ENCODE measurements at places on chromosomes 13 and 19. TPM values are rescaled to one million over a fixed set of nuclear protein-coding genes. Genes with fewer than 3 reads are reported as not detected.
A peak's percentile ranks its signal among the peaks of the same experiment; 100 is the strongest.

TMPRSS9 gene
- total RNA-seq = not detected

NFIX gene
- 87.9 TPM for total RNA-seq

PSG6 gene
- not detected for total RNA-seq

ZNF439 gene
- 5.4 TPM for total RNA-seq

GRCh38 chr13:112561478-112561877, 26.5 kb downstream of the TUBGCP3 start:
- no peak overlapping the region for H3K27ac ChIP-seq
- no peaks in the 10 kb centered on the region for H3K27me3 ChIP-seq
- DNase-seq = no peak
- no peak overlapping the region for H3K4me3 ChIP-seq
- no peaks in the 10 kb centered on the region for H3K4me1 ChIP-seq

- no peaks in the 10 kb centered on the region for H3K4me1 ChIP-seq
- H3K36me3 ChIP-seq = no peaks in the 10 kb centered on the region
- DNase-seq = no peak
Measured at GRCh38 chr13:96948127-96948526, 46.1 kb downstream of the OXGR1 start.

DNA sequence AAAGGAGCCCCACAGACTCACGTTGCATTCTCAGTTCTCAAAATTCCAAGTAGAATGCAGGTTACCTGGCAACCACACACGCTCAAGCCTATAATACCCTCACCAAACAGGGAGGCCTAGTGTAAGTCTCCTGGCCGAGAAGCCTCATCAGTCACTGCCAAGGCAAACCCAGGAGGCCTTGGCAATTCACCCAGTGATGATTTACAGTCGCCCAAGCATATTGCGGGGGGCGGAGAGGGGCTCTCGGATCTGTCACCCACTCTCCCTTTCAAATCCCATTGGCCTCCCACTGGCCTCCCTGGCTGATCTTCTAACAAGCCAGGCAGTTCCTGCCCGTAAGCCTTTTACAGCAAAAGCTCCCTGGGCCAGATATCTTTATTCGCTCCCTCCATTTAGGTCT, 1.1 kb downstream of the AKAP8L start:
- H3K4me3 ChIP-seq = peak overlapping the region; percentile 99
- no peak for DNase-seq
- peaks cover 7% of the 10 kb centered on the region for H3K36me3 ChIP-seq
- H3K27me3 ChIP-seq = no peaks in the 10 kb centered on the region

GRCh38 chr19:16571283-16571682, 932 bp downstream of the SLC35E1 start:
- peak overlapping the region; percentile 86 for H3K27ac ChIP-seq
- H3K4me1 ChIP-seq = peaks cover 75% of the 10 kb centered on the region
- no peak for DNase-seq
- H3K4me3 ChIP-seq = peak overlapping the region; percentile 95
- no peaks in the 10 kb centered on the region for H3K27me3 ChIP-seq

DNA sequence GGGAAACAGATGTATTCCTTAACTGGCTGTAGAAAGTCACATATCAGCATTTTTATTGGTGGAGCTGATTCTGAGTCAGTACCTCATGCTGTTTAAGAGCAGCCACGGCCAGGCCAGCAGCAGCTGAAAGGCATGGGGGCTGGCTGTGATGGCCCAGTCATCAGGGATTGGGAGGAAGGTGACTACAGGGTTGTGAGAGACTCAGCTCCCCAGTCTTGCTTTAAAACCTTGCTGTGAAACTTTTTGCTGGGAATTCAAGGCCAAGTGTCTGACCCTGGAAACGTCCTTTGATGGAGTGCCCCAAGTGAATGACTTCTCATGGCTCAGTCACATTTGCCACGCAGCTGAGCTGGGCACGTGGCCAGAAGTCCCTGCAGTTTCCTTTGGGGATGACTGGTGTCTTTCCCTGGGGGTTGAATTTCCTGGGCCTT, 39.1 kb upstream of the RNF113B start:
- peak overlapping the region; percentile 66 for H3K27ac ChIP-seq
- H3K4me3 ChIP-seq = no peak overlapping the region
- peak; percentile 72 for DNase-seq
- no peaks in the 10 kb centered on the region for H3K27me3 ChIP-seq
- peaks cover 8% of the 10 kb centered on the region for H3K36me3 ChIP-seq

GRCh38 chr19:41218615-41219507, at the start of gene AXL:
AXL (plus strand) TSS chr19:41219223; CDS start chr19:41219393, 170 bp downstream.
- H3K27me3 ChIP-seq = no peaks in the 10 kb centered on the region
- H3K4me1 ChIP-seq = peaks cover 43% of the 10 kb centered on the region
- peak within 1 kb of the TSS; percentile 62 for H3K4me3 ChIP-seq
- H3K36me3 ChIP-seq = peaks cover 9% of the 10 kb centered on the region

DNA sequence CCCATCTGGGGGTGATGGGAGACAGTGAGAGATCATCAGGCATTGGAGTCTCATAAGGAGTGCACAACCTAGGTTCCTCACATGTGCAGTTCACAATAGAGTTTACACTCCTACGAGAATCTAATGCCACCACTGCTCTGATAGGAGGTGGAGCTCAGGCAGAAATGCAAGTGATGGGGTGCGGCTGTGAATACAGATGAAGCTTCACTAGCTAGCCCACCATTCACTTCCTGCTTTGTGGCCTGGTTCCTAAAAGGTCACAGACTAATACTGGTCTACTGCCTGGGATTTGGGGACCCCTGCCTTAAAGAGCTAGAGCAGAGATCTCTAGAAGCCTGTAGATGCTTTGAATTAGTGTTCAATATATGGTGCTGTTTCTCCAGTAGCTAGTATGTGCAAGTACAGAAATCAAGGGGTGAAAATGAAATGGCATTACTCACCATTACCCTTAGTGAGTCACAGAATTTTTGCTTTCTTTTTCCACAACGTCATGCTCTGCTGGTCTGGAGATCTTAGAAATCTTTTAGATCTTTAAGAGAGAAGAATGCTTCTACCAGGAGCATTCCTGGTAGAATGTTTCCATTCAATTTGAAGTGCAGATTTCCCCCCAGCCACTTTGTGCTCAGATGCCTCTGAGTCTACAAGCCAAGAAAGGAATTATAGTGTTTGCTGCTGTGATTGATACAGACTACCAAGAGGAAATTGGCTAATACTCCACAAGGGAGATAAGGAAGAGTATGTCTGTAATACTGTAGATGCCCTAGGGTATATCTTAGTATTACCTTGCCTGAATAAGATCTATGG, 2301.2 kb downstream of the PCDH9 start:
- H3K4me3 ChIP-seq = no peak overlapping the region
- no peak for DNase-seq
- no peaks in the 10 kb centered on the region for H3K36me3 ChIP-seq

- peaks cover 11% of the 10 kb centered on the region for H3K4me1 ChIP-seq
- H3K27ac ChIP-seq = no peak overlapping the region
- H3K27me3 ChIP-seq = no peaks in the 10 kb centered on the region
- no peak overlapping the region for H3K4me3 ChIP-seq
Measured at GRCh38 chr13:48299591-48299990, 4.0 kb upstream of the RB1 start.

DNA sequence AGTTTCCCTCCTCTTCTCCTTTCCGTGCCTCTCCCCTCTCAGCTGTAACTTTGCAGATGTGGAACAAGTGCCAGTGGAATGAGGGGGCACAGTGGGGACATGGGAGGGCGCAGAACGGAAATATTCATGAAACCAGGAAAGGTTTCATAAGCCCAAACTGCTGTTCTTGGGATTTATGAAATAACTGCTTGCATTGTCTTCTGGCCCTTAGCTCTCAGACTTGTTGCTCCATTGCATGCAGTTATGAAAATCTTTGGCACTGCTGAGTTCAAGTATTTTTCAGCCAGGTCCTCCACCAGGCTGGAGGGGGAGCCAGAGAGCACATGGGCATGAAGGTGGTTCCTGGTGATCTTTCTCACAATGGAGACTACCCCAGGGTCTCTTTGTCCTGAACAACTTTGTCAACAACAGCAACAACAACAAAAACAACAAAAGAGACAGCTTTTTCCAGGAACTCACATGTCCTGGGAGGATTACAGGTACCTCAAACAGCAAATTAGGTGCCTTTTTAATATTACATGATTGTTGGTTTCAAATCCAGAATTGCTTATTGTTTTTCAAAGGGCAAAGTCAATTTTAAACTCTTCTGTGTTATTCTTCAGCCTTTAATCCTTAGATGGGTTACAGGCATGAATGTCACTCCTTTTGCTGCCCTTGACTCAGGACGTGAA, 1.5 kb downstream of the RGCC start:
- peaks cover 8% of the 10 kb centered on the region for H3K4me1 ChIP-seq
- DNase-seq = peak; percentile 46

GRCh38 chr19:57559008-57559403, 657 bp downstream of the ZNF550 start:
- H3K4me3 ChIP-seq = peak overlapping the region; percentile 87
- H3K4me1 ChIP-seq = peaks cover 14% of the 10 kb centered on the region
- H3K27me3 ChIP-seq = no peaks in the 10 kb centered on the region
- H3K27ac ChIP-seq = peak overlapping the region; percentile 79

GRCh38 chr13:108526286-108526685, 103.1 kb upstream of the MYO16 start:
- H3K27me3 ChIP-seq = no peaks in the 10 kb centered on the region
- no peaks in the 10 kb centered on the region for H3K4me1 ChIP-seq
- no peaks in the 10 kb centered on the region for H3K36me3 ChIP-seq
- DNase-seq = no peak

DNA sequence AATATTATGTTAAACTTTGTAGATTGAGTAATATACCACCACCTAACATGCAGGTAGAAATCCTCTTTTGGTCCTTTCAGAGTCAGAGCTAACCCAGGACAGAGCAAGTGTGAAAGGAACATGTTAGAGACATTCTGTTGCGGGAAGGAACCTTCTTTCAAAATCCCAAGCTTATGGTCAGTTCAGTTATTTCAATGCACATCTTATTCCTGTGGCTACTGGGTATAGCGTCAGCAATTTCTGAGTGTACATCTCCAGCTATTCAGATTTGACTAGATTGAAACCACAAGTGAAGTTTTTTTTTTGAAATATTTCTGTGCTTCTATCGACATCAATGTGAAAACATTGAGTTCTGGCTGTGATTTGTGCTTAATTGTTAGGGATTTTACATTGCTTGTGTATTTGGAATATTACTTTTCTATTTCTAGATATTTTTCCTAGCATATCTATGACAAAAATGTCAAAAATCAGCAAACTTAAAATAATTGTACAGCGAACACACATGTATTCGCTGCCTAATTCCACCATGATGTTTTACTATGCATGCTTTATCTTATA, 165.3 kb downstream of the LMO7 start:
- H3K36me3 ChIP-seq = peaks cover 57% of the 10 kb centered on the region
- no peak overlapping the region for H3K4me3 ChIP-seq
- DNase-seq = no peak

DNA sequence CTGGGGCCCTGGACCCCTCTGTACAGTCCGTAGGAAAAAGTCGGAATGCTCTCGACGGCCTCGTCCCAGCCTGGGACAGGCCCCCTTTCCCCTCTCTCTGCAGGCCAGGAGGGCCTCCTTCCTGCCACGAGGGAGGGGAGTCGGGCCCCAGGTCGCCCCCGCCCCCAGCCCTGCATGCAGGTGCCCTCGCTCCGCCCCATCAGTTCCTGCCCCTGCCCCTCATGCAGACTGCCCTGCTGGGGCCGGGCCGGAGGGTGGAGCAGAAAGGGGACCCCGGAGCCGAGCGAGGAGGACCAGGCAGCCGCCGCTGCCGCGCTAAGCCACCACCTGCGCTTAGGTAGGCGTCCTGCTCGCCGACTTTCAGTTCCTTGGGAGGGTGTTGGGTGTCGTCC, 7.3 kb downstream of the LYL1 start:
- H3K27me3 ChIP-seq = no peaks in the 10 kb centered on the region
- peaks cover 21% of the 10 kb centered on the region for H3K36me3 ChIP-seq
- H3K4me1 ChIP-seq = peaks cover 79% of the 10 kb centered on the region
- no peak overlapping the region for H3K27ac ChIP-seq

DNA sequence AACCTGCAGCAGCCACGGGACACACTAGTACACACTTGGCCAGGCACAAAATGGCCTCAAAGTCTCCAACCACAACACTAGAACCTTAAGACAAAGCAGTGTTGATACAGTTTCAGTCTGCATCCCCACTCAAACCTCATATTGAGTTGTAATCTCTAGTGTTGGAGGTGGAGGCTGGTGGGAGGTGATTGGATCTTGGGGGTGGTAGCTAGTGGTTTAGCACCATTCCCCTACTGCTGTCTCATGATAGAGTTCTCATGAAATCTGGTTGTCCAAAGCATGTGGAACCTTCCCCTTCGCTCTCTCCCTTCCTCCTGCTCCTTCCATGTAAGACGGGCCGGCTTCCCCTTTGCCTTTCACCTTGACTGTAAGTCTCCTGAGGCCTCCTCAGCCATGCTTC, 638.7 kb downstream of the UQCRFS1 start:
- H3K4me3 ChIP-seq = no peak overlapping the region
- H3K27ac ChIP-seq = no peak overlapping the region
- H3K36me3 ChIP-seq = no peaks in the 10 kb centered on the region
- DNase-seq = no peak

DNA sequence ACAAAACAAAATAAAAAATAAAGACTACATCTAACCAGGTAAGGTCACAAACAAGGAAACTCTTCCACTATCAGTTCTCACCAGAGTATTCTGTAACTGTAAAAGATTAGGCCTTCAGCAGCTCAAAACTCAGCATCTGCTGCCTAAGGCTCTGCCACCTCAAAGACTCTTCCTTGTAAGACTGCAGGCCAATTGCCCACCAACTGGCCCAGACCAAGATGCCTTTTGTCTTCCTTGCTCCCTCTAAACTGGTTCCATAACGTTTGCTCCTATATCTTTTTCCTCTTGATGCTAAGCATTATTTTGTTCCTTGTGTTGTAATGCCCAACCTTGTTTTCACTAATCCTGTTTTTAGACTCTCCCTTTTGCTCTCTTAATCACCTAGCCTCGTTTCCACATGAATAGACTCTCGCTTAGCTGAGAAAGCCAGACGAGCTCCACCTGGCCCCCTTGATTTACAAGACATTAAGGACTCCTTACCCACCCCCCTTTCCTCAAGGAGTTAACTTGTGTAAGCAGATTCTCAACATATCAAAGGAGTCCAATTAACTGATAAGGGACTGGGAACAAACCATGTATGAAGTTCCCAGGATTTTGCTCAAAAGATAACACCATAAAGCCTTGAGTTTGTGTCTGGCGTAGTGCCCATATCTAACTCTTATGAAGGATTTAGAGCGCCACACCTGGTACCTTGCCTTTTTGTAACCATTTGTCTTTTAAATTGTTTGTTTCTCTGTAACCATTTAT, 1.5 kb downstream of the ZNF814 start:
- H3K4me3 ChIP-seq = no peak overlapping the region
- no peaks in the 10 kb centered on the region for H3K4me1 ChIP-seq
- H3K36me3 ChIP-seq = peaks cover 17% of the 10 kb centered on the region
- no peak overlapping the region for H3K27ac ChIP-seq
